ENCODE measurements at places on chromosomes 12 and 14. TPM values are rescaled to one million over a fixed set of nuclear protein-coding genes. Genes with fewer than 3 reads are reported as not detected.

GRCh38 chr14:50854521-50854920, 17.3 kb upstream of the ABHD12B start:
- H3K27ac ChIP-seq, result no peak overlapping the region
- no peaks in the 10 kb centered on the region for H3K27me3 ChIP-seq
- H3K4me1 ChIP-seq, result peaks cover 5% of the 10 kb centered on the region
- no peak overlapping the region for H3K4me3 ChIP-seq
- DNase-seq, result no peak

GRCh38 chr12:95321516-95322246, 104.1 kb downstream of the VEZT start:
- H3K27ac ChIP-seq, result no peak overlapping the region
- DNase-seq, result no peak
- H3K36me3 ChIP-seq, result no peaks in the 10 kb centered on the region

Gene TAS2R13
- 0.49 TPM for total RNA-seq

GRCh38 chr12:49674318-49674981, 32.8 kb downstream of the FMNL3 start:
- peak overlapping the region; percentile 100 for H3K27ac ChIP-seq
- no peak for DNase-seq
- no peaks in the 10 kb centered on the region for H3K36me3 ChIP-seq

Gene CRADD
- total RNA-seq, result 12.6 TPM

GRCh38 chr12:27361372-27361771, 28.7 kb downstream of the BMAL2 start:
- no peak for DNase-seq
- no peaks in the 10 kb centered on the region for H3K36me3 ChIP-seq
- no peak overlapping the region for H3K4me3 ChIP-seq
- H3K27me3 ChIP-seq, result no peaks in the 10 kb centered on the region

DNA sequence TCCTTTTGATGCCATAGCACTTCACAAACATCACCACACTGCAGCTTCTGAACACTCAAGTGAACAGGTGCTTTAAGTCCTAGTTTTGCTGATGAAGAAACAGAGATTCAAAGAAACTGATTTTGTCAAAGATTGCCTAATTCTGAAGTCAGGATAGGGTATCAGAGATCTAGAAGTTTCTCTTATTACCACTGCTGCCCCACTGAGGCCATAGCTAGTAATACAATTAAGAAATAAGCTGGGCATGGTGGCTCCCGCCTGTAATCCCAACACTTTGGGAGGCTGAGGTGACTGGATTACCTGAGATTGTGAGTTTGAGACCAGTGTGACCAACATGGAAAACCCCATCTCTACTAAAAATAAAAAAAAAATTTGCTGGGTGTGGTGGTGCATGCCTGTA, 458.3 kb upstream of the SEL1L start:
- H3K4me3 ChIP-seq, result no peak overlapping the region
- H3K36me3 ChIP-seq, result no peaks in the 10 kb centered on the region
- H3K4me1 ChIP-seq, result no peaks in the 10 kb centered on the region
- no peak for DNase-seq
- peaks cover 6% of the 10 kb centered on the region for H3K27me3 ChIP-seq
- H3K27ac ChIP-seq, result no peak overlapping the region

Gene XPOT
- 94.2 TPM for total RNA-seq

Gene PRH2
- total RNA-seq, result not detected

Gene B3GNT4
- 1.0 TPM for total RNA-seq

GRCh38 chr12:12891080-12891880, at the start of gene GPRC5A:
TSS of gene GPRC5A (plus strand) at chr12:12891562. CDS start at chr12:12908250, 16,688 bp downstream.
- no peaks in the 10 kb centered on the region for H3K36me3 ChIP-seq
- H3K27me3 ChIP-seq, result no peaks in the 10 kb centered on the region
- H3K4me1 ChIP-seq, result peaks cover 46% of the 10 kb centered on the region
- peak within 1 kb of the TSS; percentile 91 for H3K27ac ChIP-seq

DNA sequence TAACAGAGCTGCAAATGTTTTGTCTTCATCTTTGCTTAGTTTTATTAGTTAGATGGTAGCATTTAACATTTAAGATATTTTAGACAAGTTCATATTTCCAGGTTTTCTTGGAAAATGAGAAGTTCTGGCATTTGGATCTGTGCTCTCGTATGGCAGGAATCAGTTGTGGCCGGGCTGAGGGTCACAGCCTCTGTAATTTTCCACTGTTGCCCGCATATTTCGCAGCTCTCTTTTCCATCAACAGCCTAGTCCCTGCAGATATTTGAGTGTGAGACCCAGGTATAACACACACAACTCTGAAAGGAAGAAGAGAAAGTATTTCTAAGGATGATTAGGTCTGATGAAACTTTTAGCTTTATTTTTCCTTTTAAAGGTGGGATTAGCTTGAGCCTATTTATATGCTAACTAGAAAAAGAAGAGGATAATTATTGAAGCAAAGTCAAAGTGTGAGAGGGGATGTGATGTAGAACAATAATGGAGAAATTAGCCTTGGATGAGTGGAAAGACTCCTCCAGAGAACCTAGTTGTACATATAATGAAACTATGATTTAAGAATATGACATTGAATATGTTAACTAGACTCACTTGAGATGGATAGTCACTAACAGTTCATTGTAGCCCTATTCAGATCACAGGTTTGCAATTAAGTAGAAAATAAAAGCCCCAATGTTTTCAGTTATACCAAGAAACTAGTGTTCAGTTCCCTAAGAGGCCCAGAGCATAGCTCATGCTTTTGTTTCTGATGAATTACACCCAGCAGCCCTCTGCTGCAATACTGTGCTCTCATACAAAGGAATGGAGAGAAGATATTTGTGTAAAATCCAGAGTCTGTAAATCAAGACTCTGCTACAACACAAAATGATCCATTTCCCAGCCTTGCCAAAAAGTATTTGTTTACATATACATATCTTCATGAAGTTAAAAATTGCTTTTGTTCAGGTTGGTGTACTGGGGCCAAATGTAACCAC, 158.4 kb downstream of the C12orf50 start:
- H3K36me3 ChIP-seq, result no peaks in the 10 kb centered on the region
- H3K27me3 ChIP-seq, result no peaks in the 10 kb centered on the region
- no peak overlapping the region for H3K4me3 ChIP-seq
- H3K27ac ChIP-seq, result no peak overlapping the region
- no peak for DNase-seq

GRCh38 chr12:92064422-92064821, 81.2 kb downstream of the BTG1 start:
- peaks cover 60% of the 10 kb centered on the region for H3K4me1 ChIP-seq
- H3K27me3 ChIP-seq, result no peaks in the 10 kb centered on the region
- H3K27ac ChIP-seq, result no peak overlapping the region
- no peaks in the 10 kb centered on the region for H3K36me3 ChIP-seq

All from chondrocyte (in vitro differentiated cells).